ENCODE measurements at places on chromosomes 7 and 10. TPM values are rescaled to one million over a fixed set of nuclear protein-coding genes. Genes with fewer than 3 reads are reported as not detected.

KLF14 gene
- 0.33 TPM for total RNA-seq

NKX2-3 gene
- total RNA-seq, result not detected

CDC14C gene
- not detected for total RNA-seq

ATG9B gene
- not detected for total RNA-seq

OGDHL gene
- not detected for total RNA-seq

ARMS2 gene
- not detected for total RNA-seq

KLF6 gene
- 205 TPM for total RNA-seq

GPRIN2 gene
- total RNA-seq, result not detected

ITIH5 gene
- 377 TPM for total RNA-seq

LIPJ gene
- 0.17 TPM for total RNA-seq

FGFR2 gene
- 11.3 TPM for total RNA-seq

GTPBP10 gene
- 33.4 TPM for total RNA-seq

TRIM50 gene
- 1.8 TPM for total RNA-seq

PIK3AP1 gene
- 26.4 TPM for total RNA-seq

WEE2 gene
- not detected for total RNA-seq

PRPS1L1 gene
- not detected for total RNA-seq

SFTPD gene
- 1.1 TPM for total RNA-seq

PNLIPRP3 gene
- total RNA-seq, result 2.4 TPM

ARMC10 gene
- total RNA-seq, result 41.7 TPM

OR2A12 gene
- not detected for total RNA-seq

DNA2 gene
- 2.3 TPM for total RNA-seq

CLCN1 gene
- total RNA-seq, result not detected

RHBDD2 gene
- 27.0 TPM for total RNA-seq

SPDYE16 gene
- total RNA-seq, result not detected

LGI1 gene
- total RNA-seq, result 0.66 TPM

INA gene
- total RNA-seq, result not detected

Data from subcutaneous adipose tissue (tissue), 4 donors.